ENCODE measurements at places on chromosomes 5 and 9. TPM values are rescaled to one million over a fixed set of nuclear protein-coding genes. Genes with fewer than 3 reads are reported as not detected.

The CCDC183 gene
- total RNA-seq: 0.45 TPM

The HTR1A gene
- total RNA-seq: not detected

The HSPB3 gene
- 1.5 TPM for total RNA-seq

The NOXA1 gene
- 8.5 TPM for total RNA-seq

The SHOC1 gene
- not detected for total RNA-seq

The PCDHGA11 gene
- 9.2 TPM for total RNA-seq

The DRD1 gene
- total RNA-seq: 0.45 TPM

The GMCL2 gene
- total RNA-seq: not detected

The OR1J2 gene
- total RNA-seq: not detected

The FCN1 gene
- total RNA-seq: 10.0 TPM

The STK32A gene
- total RNA-seq: 14.5 TPM

The ANXA2R gene
- total RNA-seq: 6.4 TPM

The TLE4 gene
- 38.3 TPM for total RNA-seq

The CTXN3 gene
- not detected for total RNA-seq

The SMIM23 gene
- not detected for total RNA-seq

The BTNL3 gene
- not detected for total RNA-seq

Data from aorta (tissue), 5 donors.